Daoy (cell line): ENCODE measurements at places on chromosomes 3 and 15. TPM values are rescaled to one million over a fixed set of nuclear protein-coding genes. Genes with fewer than 3 reads are reported as not detected.

DNA sequence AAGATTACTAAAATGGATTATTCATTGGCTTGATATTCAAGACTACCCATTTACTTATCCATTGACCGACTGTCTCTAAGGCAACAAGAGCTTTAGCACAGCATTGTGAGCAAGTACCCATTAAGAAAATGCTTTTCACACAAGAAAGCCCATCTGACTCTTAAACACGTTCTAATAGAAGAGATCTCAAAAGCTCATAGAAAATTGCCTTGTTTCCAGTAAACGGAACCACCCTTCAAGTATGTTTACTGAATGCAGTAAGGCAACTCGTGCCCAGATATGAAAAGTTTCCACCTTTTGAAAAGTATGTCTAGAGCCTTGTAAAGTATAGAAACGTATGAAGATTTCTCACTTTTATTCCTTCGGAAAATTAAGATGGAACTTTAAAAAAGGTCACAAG, 655.3 kb upstream of the ALCAM start:
- no peak for DNase-seq

The AADACL2 gene
- total RNA-seq, result not detected in 2 replicates

DNA sequence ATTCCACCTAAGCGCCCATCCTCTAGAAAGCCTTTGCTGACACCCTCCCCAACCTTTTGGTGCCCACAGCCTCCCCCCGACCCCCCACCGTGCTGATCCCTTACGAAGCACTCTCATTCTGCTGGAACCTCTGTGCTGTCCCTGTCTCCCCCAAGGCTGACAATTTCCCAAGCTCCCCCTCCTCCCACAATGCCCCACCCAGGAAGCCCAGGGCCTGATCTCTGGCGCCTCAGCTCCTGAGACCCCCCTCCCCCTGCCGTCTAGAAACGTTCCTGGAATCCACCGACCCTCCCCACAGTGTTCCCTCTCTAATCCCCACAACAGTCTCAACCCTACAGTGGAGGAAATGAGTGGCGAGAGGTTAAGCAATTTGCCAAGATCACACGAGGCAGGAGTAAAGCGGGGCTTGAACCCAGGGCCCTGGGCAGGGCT, 18.3 kb downstream of the MYL3 start:
- no peak for DNase-seq

DNA sequence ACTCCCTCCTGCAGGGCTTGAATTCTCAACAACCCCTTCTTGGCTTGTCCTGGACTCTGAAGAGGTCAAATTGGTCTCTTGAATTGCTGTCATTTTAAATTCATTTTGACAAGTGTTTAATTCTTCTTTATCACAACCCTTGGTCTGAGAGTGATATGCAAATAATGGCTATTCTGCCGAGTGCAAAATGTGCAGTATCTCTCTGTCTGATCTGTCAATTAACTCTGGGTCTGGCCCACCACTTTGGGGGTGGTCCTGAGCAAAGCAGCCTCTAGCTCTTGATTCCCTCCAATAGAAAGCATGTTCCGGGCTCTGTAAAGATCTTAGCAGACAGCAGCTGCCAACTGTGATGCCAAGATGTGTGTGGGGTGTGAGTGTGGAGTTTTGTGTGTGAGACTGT, 2.2 kb upstream of the IGDCC3 start:
- DNase-seq, result no peak

The ACP3 gene
- total RNA-seq, result 2.9 TPM in 1 of 2 replicates, not detected in the other

The DOCK3 gene
- 0.36 and 0.51 TPM in 2 replicates for total RNA-seq

GRCh38 chr15:91345736-91346135, 245.7 kb downstream of the SV2B start:
- no peak for DNase-seq

GRCh38 chr3:130950124-130950523, 56.2 kb downstream of the ATP2C1 start:
- no peak for DNase-seq

GRCh38 chr3:118884748-118885206, 149.9 kb downstream of the IGSF11 start:
- peak; percentile 68 for DNase-seq

DNA sequence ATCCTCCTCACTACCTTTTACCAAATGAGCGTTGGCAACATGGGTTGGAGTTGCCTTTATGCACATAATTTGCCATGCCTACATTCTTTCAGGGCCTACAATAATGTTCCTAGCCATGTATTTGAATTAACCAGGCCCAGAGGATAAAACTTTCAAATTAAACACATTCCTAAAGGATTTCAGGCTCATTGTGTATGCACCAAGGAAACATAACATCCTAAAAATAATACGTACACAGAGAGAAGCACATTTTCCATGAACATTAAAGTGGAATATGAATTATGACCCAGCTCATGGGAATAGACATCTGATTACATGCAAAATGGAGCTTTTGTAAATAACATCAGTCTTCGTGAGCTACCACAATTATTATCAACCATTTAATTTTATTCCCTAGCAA, 203.3 kb downstream of the RORA start:
- no peak for DNase-seq

GRCh38 chr3:171255236-171255806, 204.9 kb downstream of the TNIK start:
- DNase-seq, result no peak

DNA sequence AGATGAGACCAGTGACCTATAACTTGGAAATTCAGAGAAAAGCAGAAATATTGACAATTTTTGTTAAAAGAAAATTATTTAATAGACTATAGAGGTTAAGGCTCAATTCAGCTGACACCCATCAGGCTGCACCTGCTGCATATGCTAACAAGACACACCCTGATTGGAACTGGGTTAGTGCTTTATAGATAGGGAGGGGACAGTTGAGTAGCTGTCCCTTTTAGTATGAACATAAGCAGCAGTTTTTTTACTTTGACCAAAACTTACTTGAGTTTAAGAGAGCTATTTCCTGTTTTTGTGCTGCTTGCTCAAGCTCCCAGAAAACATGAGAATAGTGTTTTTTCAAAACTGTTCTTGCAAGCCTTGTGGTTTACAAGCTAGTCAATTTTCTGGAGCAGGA, 292.6 kb downstream of the LRRC3B start:
- no peak for DNase-seq

GRCh38 chr3:136444581-136444980, 194.4 kb downstream of the PCCB start:
- DNase-seq, result no peak

The ADGRG7 gene
- total RNA-seq, result not detected in 2 replicates

The CIB2 gene
- total RNA-seq, result 2.0 and 6.7 TPM in 2 replicates

DNA sequence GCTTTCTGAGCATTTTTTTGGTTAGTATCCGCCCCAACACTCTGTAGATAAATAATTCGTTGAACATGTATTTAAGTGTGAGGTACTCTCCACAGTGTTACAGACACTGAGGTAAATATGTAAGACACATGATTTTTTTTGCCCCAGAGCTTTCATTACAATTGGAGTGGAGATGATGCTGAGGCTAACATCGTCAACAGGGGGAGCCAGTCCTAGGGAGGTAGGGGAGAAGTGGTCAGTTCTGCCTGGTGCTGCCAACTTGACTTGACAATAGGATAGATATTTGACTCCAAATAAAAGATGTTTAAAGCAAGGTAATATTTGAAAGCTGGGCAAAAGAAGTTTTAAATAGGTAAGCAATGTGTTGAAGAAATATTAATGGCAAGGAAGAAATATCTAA, 295.7 kb downstream of the UNC13C start:
- no peak for DNase-seq

DNA sequence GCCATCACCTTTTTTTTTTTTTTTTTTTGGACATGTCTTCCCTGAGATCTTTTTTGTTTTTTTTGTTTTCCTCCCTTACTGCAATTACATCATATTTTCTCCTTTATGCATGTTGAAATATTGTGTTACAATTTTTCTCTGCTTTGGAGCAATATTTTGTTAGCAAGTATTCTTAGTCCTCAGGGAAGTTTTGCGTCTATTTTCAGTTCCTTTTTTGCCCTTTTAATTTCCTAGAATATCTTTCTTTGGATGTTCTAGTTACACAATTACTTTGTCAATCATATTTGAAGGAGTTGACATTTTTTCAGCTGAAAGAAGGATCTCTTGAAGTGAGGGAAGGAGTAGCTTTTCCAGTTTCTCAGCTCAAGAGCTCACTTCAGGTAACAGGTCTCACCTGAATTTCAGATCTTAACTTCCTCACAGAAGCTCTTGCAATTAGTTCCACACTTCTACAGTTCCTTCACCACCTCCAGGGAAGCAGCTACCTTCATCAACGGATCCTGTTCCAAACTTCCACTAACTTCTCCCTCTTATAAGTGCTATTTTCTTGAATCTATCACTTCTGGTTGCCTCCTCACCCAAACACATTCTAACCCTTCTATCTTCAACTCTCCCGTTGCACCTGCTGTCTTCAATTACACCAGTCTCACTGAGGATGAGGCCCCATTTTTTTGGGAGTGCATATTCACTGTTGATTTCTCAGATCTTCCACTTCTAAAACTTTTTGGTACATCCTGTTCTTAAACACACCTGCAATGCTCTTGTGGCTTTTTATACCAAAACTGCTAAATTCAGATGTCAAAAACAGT, 57.8 kb upstream of the CPOX start:
- no peak for DNase-seq

- no peak for DNase-seq
These were observed 54.6 kb downstream of the CCR4 start for GRCh38 chr3:33006081-33006480.

DNA sequence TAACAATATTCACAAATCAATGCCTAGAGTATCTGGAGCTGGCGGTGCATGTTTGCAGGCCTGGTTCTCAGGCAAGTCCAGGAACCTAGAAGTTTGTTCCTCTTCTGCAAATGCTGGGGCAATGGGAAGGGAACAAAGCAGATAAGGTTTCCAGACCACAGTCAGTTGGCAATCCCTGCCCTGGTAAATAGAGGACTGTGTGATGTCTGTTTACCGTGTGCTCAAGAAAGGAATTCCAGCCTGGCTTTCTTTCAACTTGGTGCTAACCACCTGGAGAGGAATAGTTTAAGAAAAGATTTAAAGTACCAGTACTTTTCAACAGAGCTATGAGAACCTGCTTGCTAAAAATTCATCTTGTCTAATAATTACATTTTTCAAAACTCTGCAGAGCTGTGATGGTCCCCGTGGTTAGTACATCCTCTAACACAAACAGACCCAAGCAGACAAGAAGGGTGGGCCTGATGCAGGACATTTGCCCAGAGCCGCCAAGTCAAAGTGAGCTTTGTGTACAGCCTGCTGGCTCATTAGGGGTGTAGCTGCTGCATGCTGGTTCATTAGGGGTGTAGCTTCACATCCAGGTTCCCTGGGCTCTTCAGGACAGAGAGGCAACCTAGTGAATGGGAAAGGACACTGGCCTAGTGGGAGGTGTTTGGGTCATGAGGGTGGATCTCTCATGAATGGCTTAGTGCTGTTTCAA, 220.5 kb downstream of the SQOR start:
- DNase-seq, result no peak

GRCh38 chr3:53806182-53807116, 39.8 kb downstream of the CHDH start:
- no peak for DNase-seq

DNA sequence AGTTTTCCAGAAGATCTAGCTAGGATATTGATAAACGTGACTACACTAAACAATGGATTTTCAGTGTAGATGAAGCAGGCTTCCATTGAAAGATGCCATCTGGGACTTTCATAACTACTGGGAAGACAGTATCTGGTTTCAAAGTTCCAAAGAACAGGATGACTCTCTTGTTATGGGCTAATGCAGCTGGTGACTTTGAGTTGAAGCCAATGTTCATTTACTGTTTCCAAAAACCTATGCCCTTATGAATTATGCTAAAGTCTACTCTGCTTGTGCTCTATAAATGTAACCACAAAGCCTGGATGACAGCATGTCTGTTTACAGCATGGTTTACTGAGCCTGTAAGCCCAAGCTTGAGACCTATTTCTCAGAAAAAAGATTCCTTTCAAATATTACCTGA, 245.4 kb downstream of the GBE1 start:
- DNase-seq, result no peak

DNA sequence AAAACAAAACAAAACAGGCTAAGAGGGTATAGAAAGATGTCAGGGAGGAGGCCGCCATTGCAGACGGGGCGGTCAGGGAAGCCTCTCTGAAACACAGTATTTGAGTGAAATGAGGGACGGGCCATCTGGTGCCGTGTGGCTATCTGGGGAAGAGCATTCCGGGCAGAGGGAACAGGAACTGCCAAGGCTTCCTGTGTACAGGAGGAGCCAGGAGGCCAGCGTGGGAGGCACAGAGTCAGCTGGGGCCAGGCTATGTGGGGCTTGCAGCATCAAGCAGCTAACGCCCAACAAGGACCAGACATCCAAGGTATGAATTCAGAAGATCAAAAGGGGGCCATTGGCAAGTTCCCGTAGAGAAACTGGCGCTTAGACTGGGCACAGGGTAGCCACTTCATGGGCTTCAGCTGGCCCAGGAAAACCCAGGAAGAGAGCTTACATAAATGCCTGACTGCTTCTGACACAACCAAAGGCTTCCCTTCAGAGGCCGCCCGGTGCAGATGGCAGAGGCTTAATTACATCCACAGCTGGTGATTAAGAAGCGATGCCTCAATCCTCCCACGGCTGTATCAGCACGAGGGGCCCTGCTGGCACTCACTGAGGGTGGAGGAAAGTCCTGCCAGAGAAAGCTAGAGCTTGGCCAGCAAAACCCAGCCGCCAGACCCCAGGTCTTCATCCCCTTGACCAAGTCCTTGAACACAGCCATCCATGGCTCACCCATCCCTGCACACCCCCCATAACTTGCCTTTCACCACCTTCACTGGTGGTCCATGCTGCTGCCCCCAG, 144.9 kb downstream of the MEGF11 start:
- no peak for DNase-seq

DNA sequence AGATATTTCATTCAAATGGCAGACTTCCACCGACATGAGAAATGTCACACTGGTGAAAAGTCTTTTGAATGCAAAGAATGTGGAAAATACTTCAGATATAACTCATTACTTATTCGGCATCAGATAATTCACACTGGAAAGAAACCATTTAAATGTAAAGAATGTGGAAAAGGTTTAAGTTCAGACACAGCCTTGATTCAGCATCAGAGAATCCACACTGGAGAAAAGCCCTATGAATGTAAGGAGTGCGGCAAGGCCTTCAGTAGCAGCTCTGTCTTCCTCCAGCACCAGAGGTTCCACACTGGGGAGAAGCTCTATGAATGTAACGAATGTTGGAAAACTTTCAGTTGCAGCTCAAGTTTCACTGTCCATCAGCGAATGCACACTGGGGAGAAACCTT, 8.6 kb upstream of the ZNF621 start:
- no peak for DNase-seq

DNA sequence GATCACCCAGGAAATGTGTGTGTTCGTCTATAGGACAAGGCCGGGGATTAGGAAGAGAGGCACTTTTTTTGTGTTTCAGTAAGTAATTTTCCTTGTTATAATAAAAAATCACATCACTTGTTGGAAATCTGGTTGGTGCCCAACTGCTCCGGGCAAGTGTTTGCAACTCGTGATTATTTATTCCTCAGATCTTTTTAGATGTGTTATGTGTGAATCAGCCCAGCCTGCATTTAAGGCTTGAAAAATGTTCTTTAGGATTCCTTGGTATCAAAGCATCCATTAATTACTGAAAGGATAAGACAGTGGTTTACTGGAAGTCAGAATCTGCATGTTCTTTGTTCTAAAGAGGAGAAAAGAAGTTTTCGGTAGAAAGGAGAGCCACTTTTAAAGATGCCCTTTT, 345.6 kb downstream of the FEZF2 start:
- no peak for DNase-seq

The NANOGP8 gene
- total RNA-seq, result not detected in 2 replicates

- no peak for DNase-seq
These were observed 11.5 kb upstream of the TFG start for GRCh38 chr3:100697723-100698285.
